ENCODE measurements at places on chromosomes 6 and 20. TPM values are rescaled to one million over a fixed set of nuclear protein-coding genes. Genes with fewer than 3 reads are reported as not detected.

SRXN1 gene
- total RNA-seq = 12.6 TPM

DNA sequence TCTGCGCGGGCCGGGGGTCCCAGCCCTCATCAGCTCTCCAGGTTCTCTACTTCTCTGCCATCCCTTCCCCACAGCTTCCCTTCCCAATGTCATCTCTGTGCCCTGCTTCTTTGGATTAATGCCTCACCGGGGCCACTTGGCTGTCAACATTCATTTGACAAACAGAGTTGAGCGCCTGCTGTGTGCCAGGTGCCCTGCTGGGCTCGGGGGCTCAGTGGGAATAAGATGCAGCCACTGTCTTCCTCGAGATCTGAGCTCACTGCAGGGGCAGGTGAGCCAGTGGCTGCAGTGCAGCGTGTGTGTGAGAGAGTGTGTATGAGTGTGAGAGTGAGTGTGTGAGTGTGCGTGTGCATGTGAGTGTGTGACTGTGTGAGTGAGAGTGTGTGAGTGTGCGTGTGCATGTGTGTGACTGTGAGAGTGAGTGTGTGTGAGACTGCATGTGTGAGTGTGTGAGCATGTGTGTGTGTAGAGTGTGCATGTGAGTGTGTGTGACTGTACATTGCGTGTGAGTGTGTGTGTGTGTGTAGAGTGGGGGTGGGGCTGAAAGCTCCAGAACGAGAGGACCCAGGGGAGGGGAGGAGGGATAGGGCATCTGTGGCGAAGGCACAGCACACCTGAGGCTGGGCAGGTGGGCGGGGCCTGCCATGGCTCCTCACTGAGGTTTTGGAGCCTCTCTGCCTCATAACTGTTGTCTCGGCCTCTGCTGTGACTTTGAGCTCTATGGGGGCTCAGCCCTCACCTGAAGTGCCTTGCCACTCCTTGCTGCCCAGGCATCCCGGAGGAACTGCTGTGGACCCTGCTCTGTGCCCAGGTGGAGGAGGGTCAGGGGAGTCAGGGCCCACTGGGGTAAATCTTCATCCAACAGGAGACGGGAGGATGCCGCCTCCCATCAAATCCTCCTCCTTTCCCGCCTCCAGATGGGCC lies 36.5 kb upstream of the PHACTR3 start:
- DNase-seq = no peak

PNPLA1 gene
- total RNA-seq = not detected

GRCh38 chr20:10611357-10611756 lies 62.4 kb downstream of the JAG1 start:
- DNase-seq = no peak

DNA sequence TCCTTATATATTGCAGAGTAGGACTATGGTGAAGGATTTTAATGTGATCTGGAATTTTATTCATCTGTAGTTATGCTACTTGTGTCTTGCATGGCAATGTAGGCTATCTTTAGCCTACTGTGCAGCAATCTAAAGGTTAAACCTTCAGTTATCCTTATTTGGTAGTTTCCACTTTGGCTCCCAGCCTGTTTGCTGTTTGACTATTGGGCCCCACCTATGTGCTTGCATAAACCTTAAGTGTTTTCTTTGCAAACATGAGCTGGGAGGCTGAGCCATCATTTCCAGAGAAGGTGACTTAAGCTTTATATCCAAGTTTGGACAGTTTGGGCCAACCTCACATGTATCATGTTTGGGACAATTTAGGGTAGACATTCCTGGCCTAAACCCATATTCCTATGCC lies 537.5 kb downstream of the BTBD3 start:
- no peak for DNase-seq

- no peak for DNase-seq
These were observed 431.3 kb upstream of the RNF217 start for GRCh38 chr6:124530926-124531325.

DNA sequence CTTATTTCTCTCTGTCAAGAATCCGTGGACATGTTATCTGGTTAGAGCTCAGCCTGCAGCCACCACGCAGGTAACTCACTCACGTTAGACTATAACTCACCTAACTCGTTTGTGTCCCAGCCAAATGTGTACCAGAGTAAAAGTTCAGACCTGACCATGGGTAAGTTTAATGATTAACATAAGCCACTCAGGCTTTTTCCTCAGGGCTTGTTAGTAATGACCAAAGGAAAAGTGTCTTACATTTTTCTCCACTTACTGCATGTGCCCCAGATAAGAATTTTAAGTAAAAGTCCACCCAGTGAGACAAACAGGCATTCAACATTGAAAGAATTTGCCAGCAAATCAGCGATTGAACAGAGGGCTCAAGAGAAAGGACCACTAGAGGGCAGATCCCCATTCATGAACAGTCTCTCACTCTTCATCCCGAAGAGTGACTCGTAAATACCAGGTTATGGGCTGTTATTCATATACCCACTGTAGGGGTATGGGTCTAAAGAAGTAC lies at the start of gene PKHD1:
Gene PKHD1, minus strand, starts transcription at position 116 of the 502 bp plus-strand sequence. CDS start 2,680 bp downstream, outside the sequence.
- no peak for DNase-seq

HSPA12B gene
- total RNA-seq = 2.4 TPM

DNA sequence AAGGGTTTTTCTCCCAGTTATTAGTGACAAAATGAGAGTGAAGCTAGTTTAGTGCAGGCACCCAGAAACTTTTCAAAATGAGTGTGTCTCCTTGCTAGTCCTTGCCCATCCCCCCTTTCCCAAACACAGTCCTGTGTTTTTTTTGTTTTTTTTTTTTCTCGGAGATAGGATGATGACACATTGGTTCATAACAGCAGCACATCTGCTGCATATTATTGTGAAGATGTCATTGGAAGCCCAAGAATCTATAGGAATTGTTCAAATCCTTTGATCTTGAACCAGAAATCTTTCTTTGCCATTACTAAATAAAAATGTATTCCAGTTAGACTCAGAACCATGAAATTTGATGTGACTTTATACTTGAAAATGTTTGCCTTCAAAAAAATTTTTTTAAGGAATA lies 162.4 kb downstream of the FRK start:
- DNase-seq = no peak

GRCh38 chr20:20318365-20319161 lies 49.3 kb upstream of the INSM1 start:
- DNase-seq = no peak

ABHD16B gene
- not detected for total RNA-seq

- no peak for DNase-seq
These were observed at the start of gene TXLNB for GRCh38 chr6:139291813-139292619. Gene TXLNB, minus strand, starts transcription at chr6:139291998. Its CDS starts 3,099 bp downstream, at chr6:139288899.

DNA sequence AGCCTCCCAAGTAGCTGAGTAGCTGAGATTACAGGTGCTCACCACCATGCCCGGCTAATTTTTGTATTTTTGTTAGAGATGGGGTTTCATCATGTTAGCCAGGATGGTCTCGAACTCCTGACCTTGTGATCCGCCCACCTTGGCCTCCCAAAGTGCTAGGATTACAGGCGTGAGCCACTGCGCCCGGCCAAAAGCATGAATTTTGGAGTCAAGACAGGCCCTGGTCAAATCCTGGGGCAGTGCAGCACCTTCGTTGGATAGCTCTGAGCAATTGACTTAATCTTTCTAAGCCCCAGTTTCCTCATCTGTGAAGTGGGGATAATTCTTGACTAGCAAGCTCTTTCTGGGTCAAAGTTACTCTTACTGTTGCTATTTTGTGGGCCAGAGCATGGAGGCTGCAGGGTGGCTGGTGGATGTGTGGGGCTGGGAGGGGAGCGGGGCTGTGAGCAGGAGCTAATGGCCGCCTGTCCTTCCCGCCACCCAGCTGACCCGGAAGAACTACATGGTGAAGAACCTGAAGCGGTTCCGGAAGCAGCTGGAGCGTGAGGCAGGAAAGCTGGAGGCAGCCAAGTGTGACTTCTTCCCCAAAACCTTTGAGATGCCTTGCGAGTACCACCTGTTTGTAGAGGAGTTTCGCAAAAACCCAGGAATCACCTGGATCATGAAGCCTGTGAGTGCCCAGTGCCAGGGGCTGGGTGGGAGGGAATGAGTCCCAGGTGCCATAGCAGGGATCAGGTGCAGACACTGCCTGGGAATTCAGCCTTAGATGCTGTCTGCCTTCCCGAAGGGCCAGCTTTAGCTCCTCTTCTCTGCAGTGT lies 39.0 kb downstream of the TTLL9 start:
- DNase-seq = no peak

FRK gene
- total RNA-seq = 0.41 TPM

ACTL10 gene
- 0.82 TPM for total RNA-seq

- DNase-seq = no peak
These were observed 1.3 kb downstream of the TRIM26 start for GRCh38 chr6:30211899-30212298.

- no peak for DNase-seq
These were observed 55.0 kb downstream of the TBC1D7 start for GRCh38 chr6:13273202-13273930.

All from frontal cortex (tissue), 4 donors.